Activated CD4-positive, alpha-beta T cell treated with anti-CD3 and anti-CD28 coated beads, Interleukin-2, amount 50 U/mL, for 4 hours (primary cell): ENCODE measurements at places on chromosomes 3 and 15.
A peak's percentile ranks its signal among the peaks of the same experiment; 100 is the strongest.

- DNase-seq: peak; percentile 32
These were observed 923 bp downstream of the SIAH2 start for GRCh38 chr3:150761831-150762661.

DNA sequence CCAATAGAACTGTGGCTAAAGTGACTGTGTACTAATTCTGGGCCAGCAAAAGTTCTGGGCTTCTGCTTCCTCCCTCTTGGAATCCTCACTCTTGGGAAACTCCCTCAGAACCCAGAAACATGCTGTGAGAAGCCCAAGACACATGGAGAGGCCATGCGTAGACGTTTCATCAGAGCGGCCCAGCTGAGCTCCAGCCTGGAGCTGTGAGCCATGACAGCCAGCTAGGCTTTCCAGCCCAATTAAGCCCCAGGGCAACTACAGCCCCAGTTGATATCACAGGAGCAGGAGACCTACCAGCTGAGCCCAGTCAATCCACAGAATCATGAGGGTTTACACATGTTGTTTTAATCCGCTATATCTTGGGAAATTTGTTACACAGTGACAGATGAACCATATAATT, 43.6 kb upstream of the CNOT10 start:
- DNase-seq: no peak

GRCh38 chr3:54045061-54045815, 77.1 kb upstream of the CACNA2D3 start:
- no peak for DNase-seq

DNA sequence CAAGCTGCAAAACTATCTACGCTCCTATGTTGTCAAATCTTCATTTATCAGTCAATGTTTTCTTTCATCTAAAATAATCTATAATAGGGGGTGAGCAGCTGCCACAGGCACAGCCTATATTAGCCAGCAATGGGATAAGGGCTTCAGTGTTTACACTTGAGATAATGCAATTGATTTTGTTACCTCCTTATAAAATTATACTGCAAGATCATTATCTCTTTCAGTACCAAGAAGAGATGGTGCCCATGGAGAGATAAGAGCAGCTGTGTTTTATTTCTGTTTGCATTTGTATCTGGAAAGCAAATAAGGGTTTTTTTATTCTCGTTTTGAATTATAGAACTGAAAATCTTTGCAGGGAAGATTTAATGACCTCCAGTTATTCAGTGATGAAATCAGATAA, 68.9 kb downstream of the PLD1 start:
- DNase-seq: no peak

DNA sequence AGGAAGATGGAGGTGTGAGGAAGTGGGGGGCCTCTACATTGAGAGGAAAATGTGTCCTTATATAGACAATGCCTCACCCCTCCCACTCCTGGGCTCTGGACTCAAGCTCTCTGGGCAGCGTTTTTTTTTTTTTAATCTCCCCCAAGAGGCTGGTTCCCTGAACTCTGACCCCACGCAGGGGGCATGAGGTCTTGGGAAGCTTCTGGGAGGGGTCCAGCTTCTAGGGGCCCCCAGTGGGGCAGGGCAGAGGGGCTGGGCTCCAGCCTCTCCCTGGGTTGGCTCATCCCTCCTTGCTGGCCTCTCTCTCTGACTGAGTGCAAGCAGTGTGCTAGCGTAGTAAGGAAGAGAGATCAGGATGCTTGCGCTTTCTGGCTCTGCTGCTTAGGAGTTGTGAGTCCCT, 101.4 kb upstream of the HACD2 start:
- DNase-seq: no peak

GRCh38 chr3:153339065-153339464, 177.0 kb downstream of the RAP2B start:
- no peak for DNase-seq

- no peak for DNase-seq
These were observed 92.3 kb downstream of the SMAD3 start for GRCh38 chr15:67157521-67158252.

- DNase-seq: no peak
These were observed 15.4 kb downstream of the RAB6B start for GRCh38 chr3:133880287-133880686.

GRCh38 chr3:134659391-134660045, 8.7 kb upstream of the KY start:
- DNase-seq: no peak

- peak; percentile 57 for DNase-seq
These were observed 14.3 kb downstream of the KAT2B start for GRCh38 chr3:20054549-20054987.

GRCh38 chr3:14225421-14225820, 46.8 kb downstream of the LSM3 start:
- no peak for DNase-seq

DNA sequence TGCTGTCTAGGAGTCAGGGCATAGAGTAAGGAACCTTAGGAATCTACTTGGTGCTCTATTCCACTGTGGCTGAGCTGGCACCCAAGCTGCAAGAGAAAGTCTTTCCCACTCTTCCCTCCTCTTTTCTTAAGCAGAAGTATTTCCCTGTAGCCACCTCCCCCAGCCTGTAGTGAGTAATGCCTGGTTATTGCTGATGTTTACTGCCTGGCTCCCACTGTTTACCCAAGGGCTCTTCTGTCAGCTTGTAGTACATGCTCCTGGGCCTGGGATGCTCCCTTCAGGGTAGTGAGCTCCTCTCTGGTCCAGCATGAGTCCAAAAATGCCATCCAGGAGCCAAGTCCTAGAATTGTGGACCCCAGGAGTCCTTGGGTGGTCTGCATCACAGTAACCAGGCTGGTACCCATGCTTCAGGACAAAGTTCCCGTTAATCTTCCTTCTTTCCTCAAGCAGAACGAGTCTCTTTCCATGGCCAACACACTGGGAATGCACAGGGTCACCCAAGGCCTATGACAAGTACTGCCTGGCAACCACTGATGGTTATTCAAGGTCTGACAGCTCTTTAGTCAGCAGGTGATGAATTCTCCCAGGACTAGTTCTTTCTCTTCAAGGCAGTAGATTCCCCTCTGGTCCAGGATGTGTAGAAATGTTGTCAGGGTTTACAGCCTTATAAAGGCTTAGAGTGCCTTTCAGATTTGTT, 17.6 kb downstream of the GALK2 start:
- DNase-seq: no peak
